ENCODE measurements at places on chromosomes 3 and 15.

DNA sequence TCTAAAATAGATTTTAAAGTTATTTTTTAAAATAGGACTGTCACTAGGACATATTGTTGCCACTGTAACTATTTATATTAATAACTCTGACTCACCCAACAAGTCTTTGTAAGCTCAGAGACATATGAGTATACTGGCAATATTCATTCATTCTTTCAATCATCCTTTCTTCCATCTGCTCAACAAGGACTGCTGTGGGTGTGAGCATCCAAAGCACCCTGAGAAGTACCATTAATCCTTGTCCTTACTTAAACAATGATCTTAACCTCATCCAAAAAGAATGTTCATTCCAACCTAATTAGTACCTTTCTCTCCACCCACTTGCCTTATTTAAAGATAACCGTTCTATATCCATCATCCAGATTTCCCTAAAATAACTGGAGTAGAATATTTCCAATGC is 94.2 kb upstream of the PPP2R3A start:
- no peak for DNase-seq

GRCh38 chr3:78096488-78097255 is 1056.8 kb downstream of the ROBO2 start:
- no peak for DNase-seq

- no peak for DNase-seq
These were observed 916 bp downstream of the IL17RD start for GRCh38 chr3:57164217-57164656.

- peak; percentile 8 for DNase-seq
These were observed 104.9 kb upstream of the ASB14 start for GRCh38 chr3:57397175-57398026.

GRCh38 chr3:126858887-126859286 is 124.0 kb upstream of the PLXNA1 start:
- DNase-seq, result no peak

GRCh38 chr3:171604370-171604769 is 144.2 kb upstream of the TNIK start:
- DNase-seq, result no peak

DNA sequence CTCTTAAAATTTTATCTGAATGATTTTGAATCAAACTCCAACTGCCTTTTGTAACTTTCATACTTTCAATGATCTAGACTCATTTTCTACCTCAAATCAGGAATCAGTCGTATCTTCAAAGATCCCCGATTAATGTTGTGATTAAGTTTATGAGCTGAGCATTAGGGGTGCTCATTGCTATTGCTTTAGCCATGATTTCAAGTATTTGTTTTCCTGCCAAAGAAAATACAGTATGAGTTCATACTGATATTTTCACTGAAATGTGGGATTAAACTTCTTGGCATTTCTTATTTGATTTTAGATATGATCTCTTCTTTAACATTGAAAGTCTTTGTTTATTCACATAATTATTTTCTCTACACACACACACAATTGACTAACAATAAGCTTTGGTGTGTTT is 785.6 kb downstream of the NTRK3 start:
- no peak for DNase-seq
